ENCODE measurements at places on chromosomes 13 and 19.
A peak's percentile ranks its signal among the peaks of the same experiment; 100 is the strongest.

DNA sequence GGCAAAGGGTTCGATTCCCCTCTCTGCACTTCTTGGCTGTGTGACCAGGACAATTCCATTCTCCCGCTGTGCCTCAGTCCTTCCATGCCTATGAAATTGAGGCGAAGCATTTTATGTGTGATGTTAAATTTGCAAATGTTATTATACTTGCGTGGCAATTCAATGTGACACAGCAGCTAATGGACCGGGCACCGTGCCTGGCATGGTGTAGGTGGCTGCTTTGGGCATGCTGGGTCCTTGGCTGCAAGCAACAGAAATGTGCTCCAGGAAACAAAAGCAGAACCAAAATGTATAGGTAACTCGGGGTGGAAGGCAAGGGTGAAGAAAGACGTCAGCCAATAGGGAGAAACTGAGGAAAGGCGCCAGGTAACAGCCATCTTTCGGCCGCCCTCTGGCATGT lies 37.1 kb downstream of the TINCR start:
- DNase-seq, result no peak

DNA sequence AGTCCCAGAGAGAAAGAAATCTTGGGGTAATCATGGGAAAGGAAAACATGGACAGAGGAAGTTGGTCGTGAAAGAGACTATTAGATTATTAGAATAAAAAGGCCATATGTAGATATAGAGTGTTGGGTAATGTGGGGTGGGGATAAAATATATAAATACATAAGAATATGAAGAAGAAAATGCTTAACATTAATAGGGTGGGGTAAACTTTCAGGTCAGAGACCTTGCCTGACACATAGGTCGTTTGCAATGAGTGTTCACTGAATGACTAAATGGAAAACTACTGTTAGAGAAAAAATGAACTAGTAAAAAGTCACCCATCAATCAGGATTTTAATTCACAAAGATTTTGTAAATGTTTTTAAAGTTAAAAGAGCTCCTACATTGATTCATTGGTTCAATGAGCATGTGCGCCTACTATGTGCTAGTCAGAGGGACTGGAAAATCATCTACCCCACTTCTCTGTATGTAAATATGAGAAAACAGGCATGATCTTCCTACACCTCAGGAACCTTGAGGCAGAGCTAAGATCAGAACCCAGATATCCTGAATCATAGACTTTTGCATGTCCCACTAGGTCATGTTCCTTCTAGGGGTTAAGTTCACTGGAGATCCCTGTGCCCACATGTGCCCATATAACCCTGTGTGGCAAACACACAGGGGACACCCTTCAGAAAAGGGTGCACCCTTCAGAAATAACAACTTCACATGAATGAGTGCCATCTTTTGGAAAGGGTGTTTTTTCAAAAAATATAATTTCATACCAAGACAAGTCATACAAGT lies 24.6 kb upstream of the KLF12 start:
- peak; percentile 15 for DNase-seq

GRCh38 chr13:111572956-111573761 lies 252.7 kb downstream of the TEX29 start:
- DNase-seq, result no peak

DNA sequence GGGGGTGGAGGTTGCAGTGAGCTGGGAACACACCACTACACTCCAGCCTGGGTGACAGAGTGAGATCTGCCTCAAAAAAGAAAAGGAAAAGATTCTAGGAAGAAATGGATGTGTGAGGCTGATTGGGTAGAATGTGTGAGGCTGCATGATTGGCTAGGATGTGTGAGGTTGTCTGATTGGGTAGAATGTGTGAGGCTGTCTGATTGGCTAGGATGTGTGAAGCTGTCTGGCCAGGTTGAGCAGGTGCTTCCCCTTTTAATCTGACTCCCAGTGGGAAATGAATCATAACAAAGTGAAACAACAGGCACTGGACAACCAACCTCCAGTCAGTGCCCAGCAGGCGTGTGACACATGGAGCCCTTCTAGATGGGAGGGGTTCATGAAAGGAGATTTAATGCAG lies 14.7 kb downstream of the C13orf46 start:
- DNase-seq, result peak; percentile 23

DNA sequence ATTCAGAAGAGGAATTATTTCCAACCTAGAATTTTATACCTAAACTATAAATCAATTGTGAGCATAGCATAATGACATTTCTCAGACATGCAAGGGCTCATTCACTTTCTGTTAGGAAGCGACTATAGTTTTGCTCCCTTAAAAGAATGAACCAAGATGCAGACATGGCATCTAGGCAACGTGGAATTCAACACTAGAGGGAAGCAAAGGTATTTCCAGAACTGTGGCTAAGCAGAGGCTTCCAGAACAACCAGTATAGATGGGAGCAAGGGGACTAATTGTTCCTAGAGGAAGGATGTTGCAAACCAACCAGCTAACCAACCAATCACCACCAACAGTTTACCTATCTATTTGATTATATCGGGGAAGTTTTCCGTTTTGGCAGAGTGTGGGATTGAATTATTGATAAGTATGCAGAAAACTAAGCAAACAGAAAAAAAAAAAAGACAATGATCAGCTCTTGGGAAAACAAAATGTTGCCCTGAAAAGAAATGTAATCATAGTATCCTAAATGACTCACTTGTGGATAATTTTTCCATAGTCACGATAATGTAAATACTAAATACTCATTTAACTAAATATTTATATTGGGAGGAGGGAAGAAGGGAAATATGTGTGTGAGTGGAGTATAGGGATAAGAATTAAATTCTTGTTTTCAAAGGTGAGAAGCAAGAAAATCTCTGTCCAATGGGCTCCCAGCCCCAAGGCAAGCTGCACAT lies 21.1 kb downstream of the ARL11 start:
- peak; percentile 58 for DNase-seq

DNA sequence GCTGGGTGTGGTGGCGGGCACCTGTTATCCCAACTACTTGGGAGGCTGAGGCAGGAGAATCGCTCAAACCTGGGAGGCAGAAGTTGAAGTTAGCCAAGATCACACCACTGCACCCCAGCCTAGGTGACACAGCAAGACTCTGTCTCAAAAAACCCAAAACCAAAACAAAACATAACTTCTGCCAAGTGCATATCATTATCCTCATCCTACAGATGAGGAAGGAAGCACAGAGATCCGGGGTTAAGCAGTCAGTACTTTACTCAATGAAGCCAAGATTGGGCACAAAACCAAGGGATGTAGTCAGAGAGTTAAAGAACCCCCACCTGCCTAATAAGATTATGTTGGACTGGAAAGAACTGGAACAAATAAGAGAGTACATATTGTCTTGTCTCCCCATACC lies 5.5 kb upstream of the TMTC4 start:
- no peak for DNase-seq

DNA sequence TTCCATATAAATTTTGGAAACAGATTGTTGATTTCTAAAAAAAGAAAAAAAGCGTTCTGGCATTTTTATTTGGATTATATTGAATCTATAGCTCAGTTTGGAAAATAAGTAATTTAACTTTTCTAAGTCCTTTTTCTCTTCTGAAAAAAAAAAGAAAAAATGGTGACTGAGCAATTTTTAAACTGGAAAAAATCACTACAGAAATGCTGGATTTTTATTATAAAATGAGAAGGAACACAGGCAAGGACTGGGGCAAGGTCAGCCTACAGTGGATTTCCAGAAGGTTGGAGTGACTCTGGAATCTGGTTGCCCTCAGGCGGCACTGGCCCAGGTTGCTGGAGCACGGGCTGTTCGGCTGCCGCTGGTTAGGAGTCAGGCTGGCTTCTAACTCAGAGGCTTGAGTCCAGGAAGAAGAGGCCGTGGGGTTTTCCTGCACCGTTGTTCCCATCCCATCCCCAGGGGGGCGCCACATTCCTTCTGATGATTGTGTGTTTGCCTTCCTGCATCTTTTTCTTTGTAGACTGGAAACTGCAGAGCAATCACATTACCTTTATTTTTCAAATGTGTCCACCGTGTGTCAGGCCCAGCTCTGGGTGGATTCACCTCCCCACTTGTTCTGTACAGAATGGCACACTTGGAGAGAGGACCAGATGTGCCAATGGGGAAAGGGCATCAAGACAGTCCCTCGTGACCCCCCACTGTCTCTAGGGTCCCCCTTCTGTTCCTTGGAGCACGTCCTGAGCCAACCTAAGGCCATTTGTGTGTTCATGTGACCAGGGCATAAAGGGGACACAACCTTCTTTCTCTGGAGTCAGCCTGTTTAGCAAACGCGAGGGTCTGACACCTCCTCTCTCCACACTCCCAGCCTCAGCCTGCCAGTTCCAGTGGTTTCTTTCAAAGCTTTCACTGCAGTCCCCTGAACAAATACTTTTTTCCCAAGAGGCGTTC lies 44.5 kb upstream of the GTF3A start:
- peak; percentile 49 for DNase-seq

GRCh38 chr13:100338275-100338674 lies 249.4 kb downstream of the PCCA start:
- DNase-seq, result peak; percentile 19

DNA sequence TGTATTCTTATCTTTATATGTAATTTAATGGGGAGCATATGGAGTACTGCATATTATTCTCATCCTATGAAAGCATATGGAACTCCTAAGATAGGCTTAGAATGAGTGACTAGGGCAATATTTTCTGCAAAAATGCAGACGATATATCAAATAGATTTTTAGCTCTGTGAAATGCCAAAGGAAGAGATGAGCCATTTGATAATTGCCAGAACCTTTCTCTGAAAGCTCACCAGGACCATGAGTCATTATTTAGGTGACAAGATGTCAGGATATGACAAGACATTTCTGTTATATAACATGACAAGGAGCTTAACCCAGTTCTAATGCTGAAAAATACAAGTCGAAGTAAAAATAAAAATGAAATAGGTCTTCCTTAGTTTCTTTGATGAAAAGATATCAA lies 145.0 kb downstream of the SLITRK6 start:
- DNase-seq, result no peak

- no peak for DNase-seq
Measured at GRCh38 chr13:112168761-112169160, 101.8 kb downstream of the SOX1 start.

- DNase-seq, result peak; percentile 82
Measured at GRCh38 chr19:41957838-41958366, 1.2 kb downstream of the RABAC1 start.

DNA sequence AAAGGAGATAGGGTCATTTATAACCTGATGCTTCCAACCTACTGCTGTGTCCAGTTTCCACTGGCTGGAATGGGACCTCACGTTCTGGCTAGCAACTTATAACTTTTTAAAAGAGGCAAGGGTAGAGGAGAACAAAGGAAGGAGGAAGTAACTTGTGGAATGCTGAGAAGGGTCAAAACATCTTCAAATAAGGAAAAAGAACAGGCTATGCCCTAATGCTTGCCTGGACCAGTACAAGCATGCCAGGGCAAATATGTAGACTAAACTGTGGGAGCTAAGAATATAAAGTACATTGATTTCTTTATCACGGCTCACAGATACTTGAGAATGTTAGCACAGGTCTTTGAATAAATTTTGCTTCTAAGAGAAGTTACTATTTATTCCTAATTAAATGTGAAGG lies 1.5 kb upstream of the ZNF561 start:
- DNase-seq, result no peak

- DNase-seq, result no peak
Measured at GRCh38 chr13:112177450-112178288, 110.7 kb downstream of the SOX1 start.

DNA sequence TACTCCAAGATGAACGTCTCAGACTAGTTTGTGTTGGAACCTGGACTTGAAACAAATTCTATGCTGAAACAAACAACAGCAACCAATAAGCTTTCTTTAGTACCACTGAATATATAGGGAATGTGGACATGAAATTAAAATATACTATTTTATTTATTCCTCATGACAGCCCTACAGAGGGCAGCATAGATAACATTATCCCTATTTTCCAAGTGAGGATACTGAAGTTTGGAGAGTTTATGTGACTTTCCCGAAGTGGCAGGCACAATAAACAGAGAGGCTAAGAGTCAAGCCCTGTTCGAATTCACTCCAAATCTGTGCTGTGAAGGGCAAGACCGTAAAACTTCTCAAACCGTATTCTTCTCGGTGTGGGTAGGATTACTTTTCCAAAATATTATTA lies 509.9 kb upstream of the GPC6 start:
- peak; percentile 28 for DNase-seq

- DNase-seq, result no peak
Measured at GRCh38 chr13:21109168-21109567, 47.8 kb upstream of the LATS2 start.

DNA sequence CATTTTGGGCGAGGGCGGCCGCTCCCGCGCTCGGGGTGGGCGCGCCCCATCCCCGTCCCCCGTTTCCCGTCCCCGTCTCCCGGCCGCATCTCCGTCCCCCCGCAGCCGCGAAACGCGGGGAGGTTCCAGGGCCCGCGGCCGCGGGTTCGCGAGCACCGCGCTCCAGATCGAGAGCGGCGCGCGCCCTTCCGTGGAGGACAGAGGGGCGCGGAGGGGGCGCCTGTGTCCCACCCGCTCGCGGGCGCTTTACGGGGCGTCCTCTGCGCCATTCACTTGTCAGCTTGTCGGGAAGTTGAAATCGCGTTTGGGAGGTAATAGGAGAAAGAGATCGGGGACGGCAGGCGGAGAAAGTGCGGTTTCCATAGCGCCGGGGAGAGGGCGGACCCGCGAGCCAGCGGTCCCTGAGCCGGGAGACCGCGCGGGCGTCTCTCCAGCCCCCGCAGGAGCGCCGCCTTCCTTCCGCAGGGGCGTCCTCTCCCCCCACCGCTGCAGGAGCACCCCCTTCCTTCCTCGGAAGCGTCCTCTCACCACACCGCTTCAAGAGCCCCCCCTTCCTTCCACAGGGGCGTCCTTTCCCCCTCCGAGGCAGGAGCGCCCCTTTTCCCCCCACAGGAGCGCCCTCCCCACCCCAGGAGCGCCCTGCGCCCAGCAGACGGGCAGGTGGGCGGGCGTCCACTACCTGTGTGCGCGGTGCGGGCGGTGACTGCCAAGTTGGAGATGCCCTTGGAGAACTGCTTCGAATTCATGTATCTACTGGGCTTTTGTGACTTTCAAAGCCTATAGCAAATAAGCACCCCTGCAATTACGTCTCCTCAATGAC lies 962 bp upstream of the IRS2 start:
- peak; percentile 49 for DNase-seq

DNA sequence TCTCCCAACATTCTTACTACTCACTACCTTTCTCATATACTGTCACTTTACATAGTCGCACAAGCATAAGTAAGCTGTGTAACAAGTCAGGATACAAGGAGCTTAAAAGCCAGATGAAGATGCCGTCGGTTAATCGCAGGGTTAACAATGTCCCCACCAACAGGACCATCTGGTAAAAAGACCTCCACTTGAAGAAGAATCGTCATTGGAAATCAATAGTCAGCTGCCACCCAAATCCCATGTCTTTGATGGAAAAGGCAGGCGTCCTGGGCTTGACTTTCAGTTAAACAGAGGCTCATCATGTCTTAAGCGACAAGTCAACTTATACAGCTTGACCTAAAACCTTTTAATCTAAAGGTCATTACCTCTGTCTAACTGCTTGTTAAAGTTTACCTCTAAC lies 27.2 kb downstream of the DOCK9 start:
- no peak for DNase-seq

DNA sequence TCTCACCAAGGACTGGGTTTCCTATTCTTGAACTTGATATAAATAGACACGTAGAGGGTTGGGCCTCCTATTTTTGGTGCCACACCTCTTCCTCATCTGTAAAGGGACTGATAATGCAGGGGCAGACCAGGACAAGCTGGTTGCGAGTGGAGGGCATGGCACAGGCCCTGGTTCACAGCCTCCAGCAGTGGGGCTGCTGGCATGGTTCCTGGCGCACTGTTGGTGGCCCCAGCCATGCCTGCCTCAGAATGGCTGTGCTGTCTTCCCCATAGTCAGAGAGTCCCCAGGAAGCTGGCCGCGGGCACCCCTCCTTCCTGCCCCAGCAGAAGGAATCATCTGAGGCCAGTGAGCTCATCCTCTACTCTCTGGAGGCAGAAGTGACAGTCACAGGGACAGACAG lies 10.5 kb upstream of the OVOL3 start:
- no peak for DNase-seq

GRCh38 chr13:77062097-77062496 lies 35.1 kb upstream of the FBXL3 start:
- peak; percentile 25 for DNase-seq
